ENCODE measurements at places on chromosomes 11 and 22. TPM values are rescaled to one million over a fixed set of nuclear protein-coding genes. Genes with fewer than 3 reads are reported as not detected.

DNA sequence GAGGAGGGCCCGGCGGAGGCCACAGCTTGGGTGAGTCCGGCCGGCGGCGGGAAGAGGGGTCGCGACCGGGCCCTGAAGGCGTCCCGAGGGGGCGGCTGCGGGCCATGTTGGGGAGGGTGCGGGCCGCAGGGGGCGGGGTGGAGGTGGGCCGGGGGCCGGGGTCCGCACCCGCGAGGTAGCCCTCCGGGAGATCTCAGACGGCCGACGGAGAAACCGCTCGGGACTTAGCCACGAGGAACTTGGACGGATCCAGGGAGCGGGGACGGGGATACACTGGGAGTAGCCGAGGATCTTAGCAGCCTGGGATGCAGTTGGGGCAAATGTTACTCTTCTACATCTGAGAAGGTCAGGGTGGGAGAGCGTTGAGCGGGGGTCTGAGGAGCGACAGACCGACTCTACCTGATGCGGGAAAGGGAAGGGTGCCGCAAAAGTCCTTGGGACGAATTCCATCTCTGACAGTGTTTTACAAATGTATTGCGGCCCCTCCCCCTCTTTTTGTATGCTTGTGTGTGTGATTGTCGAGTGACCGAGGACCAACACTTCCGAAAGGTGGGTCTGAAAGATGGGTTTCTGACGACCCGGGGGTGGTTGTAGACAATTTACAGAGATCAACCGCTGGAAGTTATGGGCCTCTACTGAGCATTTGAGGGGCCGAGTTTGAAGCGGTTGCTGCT is 658 bp downstream of the STIP1 start:
- H3K4me3 ChIP-seq, result peak overlapping the region; percentile 64
- H3K36me3 ChIP-seq, result no peaks in the 10 kb centered on the region
- no peaks in the 10 kb centered on the region for H3K27me3 ChIP-seq
- peaks cover 47% of the 10 kb centered on the region for H3K4me1 ChIP-seq
- H3K27ac ChIP-seq, result no peak overlapping the region
- peak; percentile 57 for DNase-seq

GRCh38 chr11:45321031-45321595 is 35.0 kb upstream of the SYT13 start:
- no peak overlapping the region for H3K27ac ChIP-seq
- peaks cover 5% of the 10 kb centered on the region for H3K27me3 ChIP-seq
- no peak for DNase-seq
- no peaks in the 10 kb centered on the region for H3K36me3 ChIP-seq
- no peaks in the 10 kb centered on the region for H3K4me1 ChIP-seq

DNA sequence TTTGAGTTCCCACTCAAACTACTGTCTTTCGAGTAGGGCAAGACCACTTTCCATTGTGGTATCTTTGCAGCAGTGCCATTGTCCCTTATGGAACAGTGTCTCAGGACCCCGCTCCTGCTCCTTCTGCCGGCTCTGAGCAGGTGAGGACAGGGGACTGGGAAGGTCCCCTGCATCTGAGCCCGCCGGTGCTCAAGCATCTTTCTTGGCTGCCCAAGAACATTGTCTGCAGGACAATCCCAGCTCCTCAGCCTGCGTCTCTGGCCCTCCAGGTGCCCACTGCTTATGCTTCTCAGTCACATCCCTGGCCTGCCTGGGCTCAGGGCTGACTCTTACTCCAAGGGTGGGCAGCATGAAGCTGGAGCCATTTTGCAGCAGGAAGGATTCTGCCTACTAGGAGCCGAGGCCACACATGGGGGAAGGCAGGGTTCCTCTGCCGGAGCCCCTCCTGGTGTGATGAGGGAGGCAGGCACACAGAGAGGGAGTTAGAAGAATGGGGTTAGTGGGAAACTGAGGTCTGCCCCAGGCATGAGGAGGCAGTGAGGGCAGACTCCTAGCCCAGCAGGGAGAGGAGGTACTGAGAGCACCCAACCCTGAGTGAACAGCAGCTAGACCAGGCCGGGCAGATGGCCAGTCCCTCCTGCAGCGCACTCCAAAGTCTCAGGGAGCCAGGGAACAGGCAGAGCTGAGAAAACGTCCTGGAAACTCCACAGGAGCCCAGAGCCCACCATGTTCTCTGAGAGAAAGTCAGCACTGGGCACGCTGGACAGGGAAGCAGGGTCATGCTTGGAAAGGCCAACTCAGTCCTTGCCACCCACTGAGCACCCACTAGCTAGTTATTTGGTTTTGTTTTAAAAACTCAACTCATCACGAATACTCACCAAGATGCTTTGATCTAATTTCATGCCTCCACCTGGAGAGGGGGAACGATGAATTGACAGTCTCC is 7.5 kb upstream of the PPARA start:
- H3K4me1 ChIP-seq, result peaks cover 18% of the 10 kb centered on the region
- H3K27ac ChIP-seq, result no peak overlapping the region
- H3K4me3 ChIP-seq, result no peak overlapping the region
- no peaks in the 10 kb centered on the region for H3K27me3 ChIP-seq

DNA sequence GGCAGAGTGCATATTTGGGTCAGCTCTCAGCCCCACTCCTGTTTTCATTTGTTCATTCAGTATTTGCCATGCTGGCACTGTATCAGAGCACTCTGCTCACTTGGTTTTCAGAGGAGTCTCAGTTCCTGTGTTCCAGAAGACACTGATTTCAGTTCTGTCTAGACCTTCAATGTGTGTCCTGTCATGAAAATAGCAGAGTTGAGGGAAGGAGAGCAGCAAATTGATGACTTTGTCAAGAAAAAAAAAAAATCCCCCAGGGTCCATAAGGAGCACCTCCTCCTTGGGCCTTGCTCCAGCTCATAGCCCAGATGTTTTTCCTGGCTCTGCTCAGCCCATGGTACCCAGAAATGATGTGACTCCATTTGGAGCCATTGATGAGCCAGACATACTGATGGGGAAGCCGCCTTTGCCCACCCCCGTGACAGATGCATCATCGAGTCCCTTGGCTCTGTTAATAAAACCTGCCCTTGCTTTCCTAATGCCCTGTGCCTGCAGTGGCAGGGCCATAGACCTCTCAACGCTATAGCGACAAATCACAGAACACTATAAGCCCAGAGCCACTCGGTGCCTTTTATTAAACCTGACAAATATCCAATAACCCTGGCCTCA is 107.0 kb downstream of the PKNOX2 start:
- no peak for DNase-seq

DNA sequence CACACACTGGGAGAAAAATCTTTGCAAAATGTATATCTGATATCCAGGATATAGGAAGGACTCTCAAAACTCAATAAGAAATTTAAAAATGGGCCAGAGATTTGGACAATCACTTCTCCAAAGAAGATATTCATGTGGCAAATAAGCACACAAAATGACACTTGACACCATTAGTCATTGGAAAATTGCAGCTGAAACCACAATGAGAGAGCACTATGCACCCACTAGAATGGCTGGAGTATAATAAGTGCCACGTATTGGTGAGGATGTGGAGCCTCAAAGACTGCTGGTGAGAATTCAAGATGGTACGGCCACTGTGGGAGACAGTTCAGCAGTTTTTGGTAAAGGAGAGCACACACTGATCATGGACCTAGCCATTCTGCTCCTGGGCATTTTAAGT is 12.8 kb upstream of the OSBPL5 start:
- H3K36me3 ChIP-seq, result no peaks in the 10 kb centered on the region
- no peak overlapping the region for H3K27ac ChIP-seq
- H3K4me3 ChIP-seq, result no peak overlapping the region

GRCh38 chr11:128968916-128969315 is 26.2 kb upstream of the TP53AIP1 start:
- H3K27me3 ChIP-seq, result no peaks in the 10 kb centered on the region
- DNase-seq, result no peak
- H3K36me3 ChIP-seq, result peaks cover 43% of the 10 kb centered on the region
- no peak overlapping the region for H3K27ac ChIP-seq
- no peaks in the 10 kb centered on the region for H3K4me1 ChIP-seq

- H3K4me3 ChIP-seq, result no peak overlapping the region
- DNase-seq, result peak; percentile 37
- no peak overlapping the region for H3K27ac ChIP-seq
- H3K36me3 ChIP-seq, result no peaks in the 10 kb centered on the region
- H3K4me1 ChIP-seq, result peaks cover 19% of the 10 kb centered on the region
These were observed 5.2 kb upstream of the RAB3IL1 start for GRCh38 chr11:61922539-61922938.

GRCh38 chr22:27682437-27682836 is 119.1 kb downstream of the MN1 start:
- no peaks in the 10 kb centered on the region for H3K27me3 ChIP-seq
- no peaks in the 10 kb centered on the region for H3K36me3 ChIP-seq
- H3K4me3 ChIP-seq, result no peak overlapping the region

GRCh38 chr11:87871056-87871455 is 304.2 kb downstream of the RAB38 start:
- H3K4me1 ChIP-seq, result no peaks in the 10 kb centered on the region
- no peak overlapping the region for H3K4me3 ChIP-seq
- H3K27ac ChIP-seq, result no peak overlapping the region
- DNase-seq, result no peak

- H3K27ac ChIP-seq, result no peak overlapping the region
- no peak overlapping the region for H3K4me3 ChIP-seq
- H3K27me3 ChIP-seq, result no peaks in the 10 kb centered on the region
- H3K36me3 ChIP-seq, result no peaks in the 10 kb centered on the region
These were observed 19.4 kb downstream of the TRPM5 start for GRCh38 chr11:2424811-2425495.

GRCh38 chr22:20451920-20452319 is 14.3 kb upstream of the SCARF2 start:
- no peak overlapping the region for H3K27ac ChIP-seq
- H3K36me3 ChIP-seq, result no peaks in the 10 kb centered on the region
- H3K27me3 ChIP-seq, result no peaks in the 10 kb centered on the region
- no peak for DNase-seq
- H3K4me3 ChIP-seq, result no peak overlapping the region
- H3K4me1 ChIP-seq, result no peaks in the 10 kb centered on the region

GRCh38 chr11:76382209-76382608 is 1.1 kb downstream of the GVQW3 start:
- H3K27me3 ChIP-seq, result no peaks in the 10 kb centered on the region
- H3K36me3 ChIP-seq, result no peaks in the 10 kb centered on the region
- peak overlapping the region; percentile 64 for H3K4me3 ChIP-seq
- no peak for DNase-seq
- peak overlapping the region; percentile 89 for H3K27ac ChIP-seq

- H3K36me3 ChIP-seq, result no peaks in the 10 kb centered on the region
These were observed 13.6 kb downstream of the KCNJ5 start for GRCh38 chr11:128904656-128905344.

DNA sequence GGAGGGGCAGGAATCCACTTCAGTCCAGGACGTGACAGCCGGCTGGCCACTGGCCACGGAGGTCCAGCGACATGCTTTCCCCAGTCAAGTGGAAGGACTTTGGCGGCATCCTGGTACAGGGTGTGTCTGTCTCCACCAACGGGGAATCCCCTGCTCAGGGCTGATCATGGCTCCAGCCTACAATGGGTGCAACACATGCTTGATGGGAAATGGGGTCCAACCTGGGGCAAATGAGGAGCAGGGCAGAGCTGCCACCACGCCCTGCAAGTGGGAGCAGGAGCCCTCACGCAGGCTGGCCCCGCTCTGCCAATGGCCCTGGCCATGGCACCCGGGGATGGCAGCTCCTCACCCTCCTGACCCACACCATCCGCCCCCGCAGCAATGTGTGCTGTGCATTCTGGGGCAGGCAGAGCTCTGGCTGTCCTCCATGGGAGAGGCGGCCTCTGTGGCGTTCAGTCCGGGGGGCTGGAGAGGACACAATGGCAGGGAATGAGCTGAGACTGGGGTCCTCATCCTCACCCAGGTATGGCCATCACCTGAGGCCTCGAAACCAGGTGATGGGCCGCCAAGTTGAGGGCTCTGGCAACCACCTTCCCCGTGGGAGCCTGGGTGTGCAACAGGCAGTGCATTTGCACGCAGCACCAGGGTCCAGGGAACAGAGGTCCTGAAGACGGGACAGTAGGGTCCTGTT is 5.8 kb upstream of the SEPTIN5 start:
- no peaks in the 10 kb centered on the region for H3K36me3 ChIP-seq
- DNase-seq, result no peak
- no peak overlapping the region for H3K4me3 ChIP-seq
- no peaks in the 10 kb centered on the region for H3K27me3 ChIP-seq
- peaks cover under 1% of the 10 kb centered on the region for H3K4me1 ChIP-seq

GRCh38 chr11:75029836-75030631 is 41.3 kb downstream of the NEU3 start:
- H3K27me3 ChIP-seq, result no peaks in the 10 kb centered on the region
- no peak overlapping the region for H3K27ac ChIP-seq
- DNase-seq, result no peak
- H3K36me3 ChIP-seq, result no peaks in the 10 kb centered on the region

DNA sequence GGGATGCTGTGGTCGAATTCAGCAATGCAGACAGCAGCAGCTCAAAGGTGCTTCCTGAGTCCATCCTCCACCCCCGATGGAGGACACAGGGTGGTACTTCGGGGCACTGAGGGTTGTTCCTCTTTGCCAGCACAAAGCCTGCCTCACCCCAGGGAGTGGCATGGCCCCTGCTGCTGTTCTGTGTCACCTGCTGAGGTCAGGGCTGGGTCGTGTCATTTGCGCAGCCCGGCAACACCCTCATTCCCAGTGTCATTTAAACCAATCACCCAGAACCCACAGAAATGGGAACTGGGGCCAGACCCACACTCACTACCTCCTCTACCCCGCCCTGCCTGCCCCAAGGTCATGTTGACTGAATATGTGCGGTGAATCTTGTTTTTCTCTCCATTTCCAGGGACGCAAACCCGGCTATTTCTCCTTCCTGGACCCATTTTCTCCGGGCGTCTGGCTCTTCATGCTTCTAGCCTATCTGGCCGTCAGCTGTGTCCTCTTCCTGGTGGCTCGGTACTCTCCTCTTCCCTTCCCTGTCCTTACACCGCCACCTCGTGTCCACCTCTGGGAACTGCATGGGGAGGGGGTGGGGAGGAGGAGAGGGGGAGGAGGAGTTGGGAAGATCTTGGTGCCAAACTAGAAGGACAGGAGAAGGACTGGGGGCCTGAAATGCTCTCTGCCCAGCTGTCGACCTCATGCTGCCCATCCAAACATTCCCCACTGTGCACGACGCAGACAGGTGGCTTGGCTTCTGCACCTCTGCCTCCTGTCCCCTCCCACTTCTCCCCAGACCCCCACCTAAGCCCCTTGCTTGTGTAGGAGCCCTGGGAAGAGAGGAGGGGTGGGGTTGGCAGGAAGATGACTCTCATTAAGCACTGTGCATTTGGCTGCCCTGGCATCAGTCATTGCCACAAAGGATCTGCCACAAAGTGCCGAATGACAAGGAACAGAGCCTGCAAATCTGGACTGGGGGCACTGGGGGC is 71.2 kb upstream of the TBCEL start:
- H3K27me3 ChIP-seq, result no peaks in the 10 kb centered on the region
- H3K4me1 ChIP-seq, result peaks cover 4% of the 10 kb centered on the region
- no peak overlapping the region for H3K4me3 ChIP-seq
- DNase-seq, result peak; percentile 78
- no peak overlapping the region for H3K27ac ChIP-seq

The GRIK4 gene
- not detected for total RNA-seq

The PTPN5 gene
- not detected for total RNA-seq

The OR5P2 gene
- not detected for total RNA-seq

The FADS1 gene
- total RNA-seq, result 4.6 TPM

The NAALAD2 gene
- total RNA-seq, result not detected

The C11orf97 gene
- total RNA-seq, result not detected

The INPP5J gene
- 17.8 TPM for total RNA-seq

The C11orf86 gene
- not detected for total RNA-seq

The GAB4 gene
- total RNA-seq, result not detected

The C11orf71 gene
- total RNA-seq, result 8.2 TPM

The SMIM35 gene
- not detected for total RNA-seq

The MRGPRE gene
- total RNA-seq, result not detected
